ENCODE measurements at places on chromosomes 5 and 9.

GRCh38 chr9:135906291-135907005, 898 bp downstream of the CAMSAP1 start:
- DNase-seq: no peak

- DNase-seq: peak; percentile 44
Measured at GRCh38 chr9:113602126-113603047, 138.9 kb downstream of the RGS3 start.

DNA sequence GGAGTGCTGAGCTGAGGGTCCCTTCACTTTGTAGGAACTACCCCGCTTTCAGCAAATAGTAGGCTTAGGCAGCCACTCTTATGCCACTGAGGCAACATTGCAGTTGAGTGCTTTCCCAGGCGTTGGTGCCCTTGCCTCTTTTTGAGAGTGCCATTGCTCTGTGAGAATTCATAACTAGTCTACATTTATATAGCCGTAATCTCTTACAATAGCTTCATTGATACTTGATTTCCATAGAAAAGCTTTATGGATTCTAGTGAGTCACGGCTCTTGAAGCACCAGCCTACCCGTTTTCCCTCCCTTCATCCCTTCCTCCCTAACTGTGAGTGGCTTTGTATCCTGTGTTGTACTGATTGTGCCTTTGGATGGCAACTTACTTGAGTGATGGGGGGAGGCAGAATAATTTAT, 283.9 kb downstream of the AOPEP start:
- DNase-seq: no peak

DNA sequence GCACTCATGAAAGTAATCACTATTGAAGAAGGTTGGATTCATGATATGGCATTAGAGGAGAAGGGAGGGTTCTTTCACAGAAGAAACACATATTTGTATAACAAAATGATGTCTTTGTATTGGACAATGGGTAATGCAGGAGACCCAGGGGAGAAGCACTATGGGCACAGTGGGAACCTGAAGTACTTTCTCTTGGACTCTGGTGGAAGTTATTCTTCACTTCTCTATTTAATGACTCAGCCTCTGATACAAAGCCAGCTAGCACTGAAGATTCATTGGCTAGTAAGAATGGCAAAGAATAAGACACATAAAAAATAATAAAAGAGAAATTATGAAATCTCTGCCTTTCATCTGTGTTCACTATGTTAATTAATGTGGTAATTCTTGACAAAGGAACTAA, 149.9 kb upstream of the PRR16 start:
- DNase-seq: no peak

GRCh38 chr5:144659634-144660227, 489.1 kb downstream of the KCTD16 start:
- DNase-seq: no peak

DNA sequence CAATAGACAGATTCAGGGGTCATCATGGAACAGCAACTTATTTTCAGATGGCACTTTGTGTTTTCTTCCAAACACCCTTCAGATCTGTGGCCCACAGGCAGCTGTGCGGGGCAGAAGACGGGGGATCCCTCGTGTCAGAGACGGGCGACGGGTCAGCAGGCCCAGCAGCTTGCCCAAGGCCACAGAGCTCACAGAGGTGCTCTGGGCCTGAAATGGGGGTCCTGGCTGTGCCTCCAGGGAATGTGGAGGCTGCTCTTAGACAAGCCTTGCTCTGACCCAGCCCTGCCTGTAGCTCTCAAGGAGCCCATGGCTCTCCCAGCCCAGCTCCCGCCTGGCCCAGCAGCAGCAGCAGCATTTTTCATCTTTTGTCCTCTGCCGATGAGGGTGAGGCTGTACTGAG, 40.9 kb upstream of the SARDH start:
- DNase-seq: no peak

DNA sequence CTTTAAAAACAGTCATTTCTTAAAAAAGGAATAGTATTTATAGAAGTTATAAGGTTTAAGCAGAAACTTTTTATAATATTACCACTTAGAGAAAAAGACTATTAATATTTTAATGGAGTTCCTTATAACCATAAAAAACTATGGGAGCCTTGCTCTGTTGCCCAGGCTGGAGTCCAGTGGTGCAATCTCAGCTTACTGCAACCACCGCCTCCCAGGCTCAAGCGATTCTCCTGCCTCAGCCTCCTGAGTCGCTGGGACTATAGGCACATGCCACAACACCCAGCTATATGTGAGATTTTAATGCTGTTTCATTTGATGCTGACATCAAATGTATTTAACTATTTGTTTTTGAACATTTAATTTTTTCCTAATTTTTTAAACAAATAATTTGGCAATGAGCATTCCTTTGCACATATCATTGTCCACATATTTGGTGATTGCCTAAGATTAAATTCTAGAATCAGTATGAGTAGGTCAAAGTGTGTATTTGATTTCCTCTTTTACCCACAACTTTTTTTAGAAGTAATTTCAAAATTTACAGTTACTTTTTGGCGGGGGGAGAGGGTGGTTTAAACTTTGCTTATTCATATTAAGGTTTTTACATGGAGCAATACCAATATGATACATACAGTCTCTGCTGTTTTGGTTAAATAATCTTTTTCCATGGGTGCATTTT, 235.5 kb downstream of the ARHGEF28 start:
- no peak for DNase-seq

DNA sequence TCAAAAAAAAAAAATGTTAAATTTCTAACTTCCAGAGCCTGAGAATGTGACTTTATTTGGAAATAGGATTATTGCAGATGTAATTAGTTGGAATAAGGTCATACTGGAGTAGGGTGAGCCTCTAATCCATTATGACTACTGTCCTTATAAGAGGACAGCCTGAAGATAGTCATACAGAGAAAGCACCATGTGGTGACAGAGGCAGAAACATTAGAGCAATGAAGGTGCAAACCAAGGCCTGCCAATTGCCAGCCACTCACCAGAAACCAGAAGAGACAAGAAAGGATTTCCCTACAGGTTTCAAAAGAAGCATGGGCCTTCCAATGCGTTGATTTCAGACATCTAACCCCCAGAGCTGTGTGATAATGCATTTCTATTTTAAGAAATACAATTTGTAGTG, 659.2 kb upstream of the CHD1 start:
- DNase-seq: no peak

DNA sequence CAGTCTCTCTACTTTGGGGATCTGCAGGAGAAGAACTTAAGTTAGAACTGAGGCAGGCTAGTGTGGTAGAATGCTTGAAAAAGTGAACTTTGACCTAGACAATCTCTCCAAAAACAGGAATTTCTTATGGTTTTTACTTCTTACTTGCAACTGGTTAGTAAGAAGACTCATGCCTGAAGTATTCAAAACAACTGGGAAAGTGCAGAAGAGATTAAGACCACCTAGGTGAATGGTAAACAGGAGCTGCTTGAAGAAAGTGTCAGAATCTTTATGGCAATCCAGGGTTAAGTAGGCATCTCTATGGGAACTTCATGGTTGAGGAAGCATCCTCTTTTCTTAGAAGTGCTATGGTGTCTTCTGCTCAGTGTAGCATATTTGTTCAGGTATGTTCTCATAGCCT, 428.6 kb upstream of the TLE4 start:
- no peak for DNase-seq

GRCh38 chr5:76818844-76819831, at the start of gene F2RL1:
TSS of gene F2RL1 (plus strand) at chr5:76819030. CDS start at chr5:76819183, 153 bp downstream.
- DNase-seq: peak; percentile 73

- no peak for DNase-seq
Measured at GRCh38 chr5:178330791-178331404, 98.3 kb upstream of the PHYKPL start.

DNA sequence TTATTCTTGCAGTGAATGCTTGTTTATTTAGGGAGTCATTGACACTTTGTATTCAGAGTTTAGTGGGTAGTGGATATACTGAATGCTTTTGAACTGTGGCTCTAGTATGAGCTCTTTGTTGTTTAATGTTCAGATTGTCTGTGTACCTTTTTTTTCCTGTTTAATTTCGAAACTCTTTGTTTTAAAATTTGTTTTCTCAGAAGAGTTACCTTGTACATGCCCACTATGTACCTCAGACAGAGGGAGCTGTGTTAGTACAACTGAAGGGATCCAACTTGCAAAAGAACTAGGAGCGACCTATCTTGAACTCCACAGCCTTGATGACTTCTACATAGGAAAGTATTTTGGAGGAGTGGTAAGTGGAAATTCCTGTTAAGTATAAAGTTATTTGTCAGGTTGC, 17.0 kb downstream of the RHOBTB3 start:
- no peak for DNase-seq

- DNase-seq: no peak
Measured at GRCh38 chr9:72875221-72875620, 77.6 kb downstream of the ALDH1A1 start.

DNA sequence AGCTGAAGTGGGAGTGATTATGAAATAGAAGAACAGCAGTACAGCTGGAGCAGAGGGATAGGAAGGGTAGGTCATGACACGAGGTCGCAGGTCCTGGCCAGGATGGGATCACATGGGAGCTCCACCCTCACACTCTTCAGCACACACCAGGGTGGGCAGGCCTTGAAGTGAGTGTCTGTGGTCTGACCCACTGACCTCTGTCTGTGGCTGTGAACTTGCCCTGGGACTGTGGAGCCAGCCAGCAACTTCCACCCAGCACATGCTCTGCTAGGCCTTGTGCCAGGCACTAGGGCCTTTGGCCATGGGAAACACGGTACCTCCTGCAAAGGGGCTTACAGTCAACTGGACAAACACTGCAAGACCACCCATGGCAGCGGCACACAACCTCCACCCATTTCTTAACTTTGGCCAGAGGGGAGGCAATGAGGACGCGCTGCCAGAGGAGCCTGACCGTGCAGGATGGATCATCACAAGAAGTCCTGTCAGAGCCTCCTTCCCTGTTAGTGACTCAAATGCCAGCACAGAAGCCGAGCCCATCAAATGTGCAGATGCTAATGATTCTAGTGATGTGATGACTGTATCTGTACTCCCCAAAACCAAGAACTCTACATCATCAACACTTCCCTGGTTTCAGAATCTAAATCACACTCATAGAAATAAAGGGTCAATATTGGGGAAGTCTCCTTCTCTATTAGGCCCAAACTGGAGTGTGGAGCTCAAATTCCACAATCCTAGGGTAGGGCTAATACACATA, 113.6 kb downstream of the DPYSL3 start:
- no peak for DNase-seq

DNA sequence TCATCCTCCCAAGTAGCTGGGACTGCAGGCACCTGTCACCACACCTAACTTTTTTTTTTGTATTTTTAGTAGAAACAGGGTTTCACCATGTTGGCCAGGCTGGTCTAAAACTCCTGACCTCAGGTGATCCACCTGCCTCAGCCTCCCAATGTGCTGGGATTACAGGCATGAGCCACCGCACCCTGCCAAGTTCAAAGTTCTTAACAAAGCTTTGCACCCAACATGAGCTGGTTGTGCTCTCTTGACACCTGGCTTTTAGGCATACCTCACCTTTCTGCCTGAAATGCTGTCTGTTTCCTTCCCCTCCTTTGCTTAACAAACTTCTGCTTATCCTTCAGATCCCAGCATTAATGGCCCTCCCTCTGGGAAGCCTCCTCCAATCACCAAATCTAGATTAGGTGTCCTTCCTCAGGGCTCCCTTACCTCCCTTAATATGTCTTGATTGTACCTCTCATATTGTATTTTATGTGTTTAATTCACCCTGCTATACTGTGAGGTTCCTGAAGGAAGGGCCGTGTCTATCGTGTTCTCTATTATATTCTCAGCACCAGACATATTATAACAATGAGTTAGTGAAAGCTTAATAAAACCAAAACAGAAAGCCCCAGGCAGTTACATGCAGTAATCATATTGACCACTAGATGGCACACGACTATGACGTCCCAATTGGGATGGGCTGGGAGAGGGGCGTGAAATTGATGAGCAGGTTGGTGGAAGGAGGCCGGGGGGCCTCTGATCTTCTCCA, 62.9 kb upstream of the PPARGC1B start:
- peak; percentile 8 for DNase-seq

GRCh38 chr9:87959916-87960581, 14.3 kb downstream of the CDK20 start:
- DNase-seq: no peak

- DNase-seq: no peak
Measured at GRCh38 chr5:40041452-40041851, 616.7 kb upstream of the DAB2 start.

DNA sequence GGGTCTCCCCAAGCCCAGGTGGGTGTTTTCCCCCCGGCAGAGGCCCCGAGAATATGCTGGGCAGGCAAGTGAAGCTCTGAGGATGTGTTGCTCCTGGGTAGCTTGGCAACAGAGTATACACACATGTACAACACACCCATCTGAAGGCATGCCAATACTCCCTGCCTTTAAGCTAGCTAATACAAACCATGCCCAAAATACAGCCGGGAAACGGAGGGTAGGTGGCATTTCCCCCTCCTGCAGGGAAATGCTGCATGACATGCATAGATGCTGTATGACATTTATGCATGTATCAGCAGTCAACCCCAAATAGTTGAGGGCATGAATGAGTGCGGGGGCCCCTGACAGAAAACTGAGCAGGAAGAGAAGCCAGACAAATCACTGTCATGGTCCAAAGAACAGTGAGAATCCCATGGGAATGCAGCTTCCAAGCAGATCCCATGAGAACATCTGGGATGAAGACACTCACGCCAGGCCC, 614.1 kb downstream of the EBF1 start:
- no peak for DNase-seq

DNA sequence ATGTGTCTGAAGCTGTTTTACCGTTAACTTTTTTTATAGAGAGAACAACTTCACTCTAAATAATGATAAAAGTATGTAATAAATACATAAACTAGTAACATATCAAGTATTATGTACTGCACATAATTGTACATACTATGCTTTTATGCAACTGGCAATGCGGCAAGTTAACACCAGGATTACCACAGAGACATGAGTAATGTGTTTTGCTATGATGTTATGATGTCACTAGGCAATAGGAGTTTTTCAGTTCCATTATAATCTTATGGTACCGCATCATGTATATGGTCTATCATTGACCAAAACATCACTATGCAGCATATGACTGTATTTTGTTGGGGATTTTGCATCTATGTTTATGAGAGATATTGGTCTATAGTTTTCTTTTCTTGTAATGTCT, 326.4 kb upstream of the TARS1 start:
- no peak for DNase-seq

DNA sequence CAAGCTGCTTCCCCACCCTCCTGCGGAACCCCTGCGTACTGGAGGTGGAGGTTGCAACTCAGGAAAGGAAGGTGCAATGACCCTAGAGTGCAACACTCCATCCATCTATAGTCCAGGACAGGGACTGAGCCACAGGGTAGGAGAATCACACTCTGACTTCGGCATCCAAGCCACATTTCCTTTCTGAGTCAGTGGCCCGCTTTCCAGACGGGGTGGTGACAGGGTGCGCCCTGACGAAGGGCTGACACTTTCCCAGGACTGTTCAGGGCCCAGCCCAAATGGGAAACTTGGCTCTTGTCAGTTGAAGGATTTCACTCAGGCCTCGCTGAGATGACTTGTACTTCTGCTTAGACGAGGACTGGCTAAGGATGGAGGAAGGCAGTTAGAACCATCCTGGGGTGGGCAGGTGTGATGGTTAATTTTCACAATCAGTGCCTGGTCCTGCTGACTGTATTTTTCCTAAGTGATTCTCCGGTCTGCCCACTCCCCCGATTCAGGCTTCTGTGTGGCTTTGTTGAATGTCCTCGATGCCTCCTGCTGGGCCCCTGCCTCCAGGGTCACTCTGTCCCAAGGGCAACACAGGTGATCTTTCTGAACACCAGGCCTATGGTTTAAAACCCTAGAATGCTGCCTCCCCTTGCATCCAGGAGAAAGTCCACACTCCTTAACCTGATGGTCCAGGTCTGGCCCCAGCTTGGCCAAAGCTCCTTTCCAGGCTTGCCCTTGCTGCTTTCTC, 228.1 kb downstream of the FSTL4 start:
- DNase-seq: no peak

All from T1000 (cell line).